ENCODE measurements at places on chromosomes 16 and 17. TPM values are rescaled to one million over a fixed set of nuclear protein-coding genes. Genes with fewer than 3 reads are reported as not detected.

The NUP85 gene
- total RNA-seq = 46.4 TPM

The ABCA6 gene
- total RNA-seq = 132 TPM

The NPIPB13 gene
- total RNA-seq = 22.9 TPM

The FBXW10B gene
- 2.4 TPM for total RNA-seq

The SLC4A1 gene
- total RNA-seq = 1.4 TPM

- no peak for DNase-seq
Observed at GRCh38 chr17:58227733-58228132, 8.7 kb upstream of the MKS1 start.

DNA sequence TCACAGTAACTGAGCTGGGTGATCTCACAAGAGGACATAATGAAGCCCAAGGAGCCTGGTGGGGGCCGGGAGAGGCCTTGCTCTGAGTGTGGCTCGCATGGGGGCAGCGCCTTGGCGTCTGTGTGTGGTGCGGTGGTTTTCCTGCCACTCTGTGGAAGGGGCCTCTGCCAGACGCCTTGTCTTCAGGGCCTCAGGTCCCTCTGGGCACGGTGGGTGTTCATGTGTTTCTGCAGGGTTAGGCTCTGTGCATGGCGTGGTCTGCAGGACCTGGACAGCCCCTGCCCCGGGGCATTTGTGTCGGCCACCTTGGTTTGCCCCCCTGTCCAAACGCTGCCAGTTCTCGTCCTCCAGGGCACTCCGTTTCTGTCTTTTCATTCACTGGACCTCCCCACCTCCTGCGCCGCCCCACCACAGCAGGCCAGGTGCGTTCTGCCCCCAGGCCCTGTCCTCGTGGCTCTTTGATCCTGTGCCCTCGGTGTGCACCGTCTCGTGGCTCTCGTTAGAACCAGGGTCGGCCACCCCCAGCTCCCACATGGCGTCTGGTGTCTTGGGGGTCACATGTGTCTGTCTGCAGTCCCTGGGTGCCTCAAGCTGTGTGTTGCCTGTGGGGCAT is 43.7 kb upstream of the ZNF750 start:
- no peak for DNase-seq

DNA sequence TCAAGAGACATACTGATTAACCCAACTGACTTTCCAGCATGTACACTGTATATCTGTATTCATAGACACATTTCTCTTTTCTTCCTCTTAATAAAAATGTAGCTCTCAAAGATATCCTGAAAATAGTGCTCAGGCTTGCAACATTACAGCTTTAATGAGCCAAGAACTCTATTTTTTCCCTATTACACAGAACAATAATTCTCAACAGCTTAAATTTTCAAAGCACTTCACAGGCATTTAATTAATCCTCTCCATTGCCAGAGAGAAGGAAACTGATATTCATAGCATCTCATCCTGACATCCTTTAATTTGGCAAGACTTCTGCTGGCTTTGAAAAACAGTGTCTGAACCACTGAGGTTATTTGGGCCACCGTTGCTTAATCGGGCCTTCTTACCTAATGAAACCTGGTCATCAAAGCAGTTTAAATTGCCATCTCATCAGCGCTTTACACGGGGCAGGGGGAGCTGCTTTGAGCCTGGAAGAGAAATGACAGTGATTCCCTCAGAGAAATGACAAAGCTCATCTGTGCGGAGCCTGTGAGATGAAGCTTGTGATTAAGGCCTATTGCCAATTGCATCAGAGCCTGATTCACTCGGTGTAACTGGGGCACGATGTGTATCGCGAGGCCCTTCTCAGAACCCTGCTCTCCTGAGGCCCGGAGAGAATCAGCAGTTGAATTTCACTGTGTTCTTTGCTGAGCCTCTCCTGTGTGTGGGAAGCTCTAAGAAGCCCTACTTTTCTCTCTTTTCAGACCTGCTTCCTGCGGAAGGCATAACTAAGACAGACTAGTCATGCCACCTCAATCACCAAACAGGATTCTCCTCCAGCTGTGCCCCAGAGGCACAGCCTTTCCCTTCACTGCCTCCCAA is 8.5 kb upstream of the SIAH1 start:
- peak; percentile 34 for DNase-seq

GRCh38 chr17:50495918-50496317 is 12.3 kb upstream of the MYCBPAP start:
- DNase-seq = no peak

DNA sequence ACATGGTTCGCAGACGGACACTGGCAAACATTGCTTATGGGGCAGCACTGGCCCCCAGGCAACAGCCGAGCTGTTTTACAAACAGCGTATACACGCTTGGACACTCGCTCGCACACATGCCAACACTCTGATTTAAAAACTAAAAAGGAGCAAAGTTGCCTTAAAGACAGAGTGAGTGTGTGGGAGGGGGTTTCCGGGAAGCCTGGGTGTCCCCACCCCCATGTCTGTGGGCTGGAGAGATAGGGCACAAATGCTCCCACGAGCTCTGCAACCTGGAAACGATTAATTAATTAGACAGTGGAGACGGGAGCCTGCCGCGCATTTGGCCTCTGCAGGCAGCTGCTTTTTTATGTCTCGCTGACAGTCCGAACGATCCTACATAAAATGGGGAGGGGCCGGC is 107.9 kb upstream of the ZNF469 start:
- DNase-seq = peak; percentile 66

- DNase-seq = no peak
Observed at GRCh38 chr17:16273929-16274339, 56.9 kb downstream of the PIGL start.

DNA sequence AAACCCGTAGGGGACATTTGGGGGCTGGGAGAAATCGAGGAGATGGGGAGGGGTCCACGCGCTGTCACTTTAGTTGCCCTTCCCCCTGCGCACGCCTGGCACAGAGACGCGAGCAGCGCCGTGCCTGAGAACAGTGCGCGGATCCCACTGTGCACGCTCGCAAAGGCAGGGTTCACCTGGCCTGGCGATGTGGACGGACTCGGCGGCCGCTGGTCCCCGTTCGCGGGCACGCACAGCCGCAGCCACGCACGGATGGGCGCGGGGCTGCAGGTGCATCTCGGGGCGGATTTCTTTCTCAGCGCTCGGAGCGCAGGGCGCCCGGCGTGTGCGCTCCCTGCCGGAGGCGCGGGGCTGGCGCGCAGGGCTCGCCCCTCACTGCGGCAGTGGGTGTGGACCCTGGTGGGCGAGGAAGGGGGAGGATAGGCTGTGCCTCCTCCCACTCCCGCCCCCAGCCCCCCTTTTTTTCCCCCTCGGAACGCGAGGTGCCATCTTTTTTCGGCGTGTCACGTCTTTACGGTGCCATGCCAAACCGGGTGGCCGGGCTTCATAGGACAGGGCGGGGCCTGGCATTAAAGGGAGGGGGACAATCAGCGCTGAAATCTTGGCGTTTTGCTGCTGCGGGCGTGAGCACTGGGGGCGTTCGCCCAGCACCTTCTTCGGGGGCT is 1.1 kb downstream of the MAPT start:
- DNase-seq = peak; percentile 9

DNA sequence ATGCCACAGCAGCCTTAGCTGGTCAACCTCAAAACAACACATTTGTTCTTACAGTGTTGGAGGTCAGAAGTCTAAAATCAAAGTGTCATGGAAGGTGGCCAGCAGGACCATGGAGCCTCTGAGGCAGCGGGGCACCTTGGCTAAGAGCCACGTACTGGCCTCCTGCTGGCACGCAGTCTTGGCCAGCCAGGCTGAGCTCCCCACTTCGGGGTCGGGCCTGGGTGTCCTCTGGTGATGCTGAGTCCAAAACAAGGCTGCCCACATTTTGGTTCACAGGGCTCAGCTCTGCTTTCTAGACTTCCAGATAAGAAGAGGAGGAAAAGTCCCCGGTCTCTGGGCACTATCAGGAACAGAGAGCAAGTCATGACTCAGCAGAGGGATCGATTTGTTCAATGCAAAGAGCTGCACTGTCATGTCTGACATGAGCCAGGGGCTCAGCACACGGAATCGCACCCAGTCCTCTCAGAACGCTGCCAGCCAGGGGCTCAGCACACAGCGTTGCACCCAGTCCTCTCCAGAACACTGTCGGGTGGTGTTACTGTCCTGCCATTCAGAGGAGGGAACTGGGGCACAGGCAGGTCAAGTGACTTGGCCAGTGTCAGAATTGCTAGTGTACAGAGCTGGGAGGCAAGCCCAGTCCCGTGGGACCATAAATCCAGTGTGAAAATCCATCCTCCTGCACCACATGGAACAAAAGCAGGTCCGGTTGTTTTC is 2.5 kb downstream of the LGALS9 start:
- DNase-seq = peak; percentile 18

DNA sequence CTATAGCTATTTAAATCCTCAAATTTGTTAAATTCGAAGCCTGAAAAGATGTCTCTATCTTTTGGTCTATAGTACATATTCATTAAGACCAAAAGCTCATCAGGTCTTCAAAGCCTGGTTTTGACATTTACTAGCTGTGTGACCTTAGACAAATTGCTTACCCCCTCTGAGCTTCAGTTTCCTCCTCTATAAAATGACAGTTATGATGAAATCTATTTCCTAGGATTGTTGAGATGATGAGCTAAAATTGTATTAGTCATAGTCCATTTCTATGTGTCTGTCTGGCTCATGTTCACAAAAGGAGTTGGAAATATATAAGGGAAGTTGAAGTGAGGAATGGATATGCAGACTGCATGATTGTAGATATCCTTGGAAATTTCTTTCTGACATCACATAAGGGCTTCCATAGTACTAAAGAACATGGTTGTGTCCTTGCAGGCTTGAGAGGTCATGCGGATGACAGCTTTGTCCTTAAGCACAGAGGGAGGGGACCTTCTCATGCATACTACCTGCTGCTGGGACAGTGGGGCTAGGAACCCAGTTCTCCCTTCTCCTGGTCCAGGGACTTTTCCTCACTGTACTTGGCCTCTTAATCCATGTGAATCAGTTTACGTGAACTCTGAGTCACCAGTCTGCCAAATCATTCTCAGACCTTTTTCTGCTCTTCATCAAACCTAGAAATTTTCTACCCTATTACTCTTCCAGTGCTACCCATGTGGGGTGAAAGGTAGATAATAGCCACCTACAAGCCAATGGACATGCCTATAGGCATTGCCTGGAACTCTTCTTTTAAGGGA is 487.5 kb upstream of the SALL1 start:
- no peak for DNase-seq

DNA sequence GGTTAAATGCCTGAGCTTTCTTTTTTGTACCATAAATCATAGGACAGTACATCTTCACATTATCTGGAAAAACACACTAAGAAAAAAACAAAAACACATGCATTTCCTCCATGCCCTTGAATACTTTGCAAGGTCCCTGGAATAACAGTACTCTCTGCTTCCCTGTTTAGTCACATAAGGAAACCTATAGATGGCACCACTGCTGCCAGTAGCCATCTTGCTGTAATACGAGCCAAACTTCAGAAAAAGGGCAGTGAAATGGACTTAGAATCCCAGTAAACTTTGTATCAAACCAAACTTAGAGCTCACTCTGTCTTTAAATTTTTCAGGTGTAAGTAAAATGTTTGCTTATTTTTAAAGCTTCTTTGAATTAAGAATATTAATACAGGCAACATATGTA is 435.5 kb downstream of the KCNJ2 start:
- no peak for DNase-seq

Measured in lung (tissue), 17 donors.